Activated CD8-positive, alpha-beta memory T cell treated with anti-CD3 and anti-CD28 coated beads, Interleukin-2, amount 50 U/mL, for 48 hours (primary cell): ENCODE measurements at places on chromosomes 7 and 10.

GRCh38 chr10:100146875-100147650, 38.8 kb downstream of the ERLIN1 start:
- DNase-seq: no peak

DNA sequence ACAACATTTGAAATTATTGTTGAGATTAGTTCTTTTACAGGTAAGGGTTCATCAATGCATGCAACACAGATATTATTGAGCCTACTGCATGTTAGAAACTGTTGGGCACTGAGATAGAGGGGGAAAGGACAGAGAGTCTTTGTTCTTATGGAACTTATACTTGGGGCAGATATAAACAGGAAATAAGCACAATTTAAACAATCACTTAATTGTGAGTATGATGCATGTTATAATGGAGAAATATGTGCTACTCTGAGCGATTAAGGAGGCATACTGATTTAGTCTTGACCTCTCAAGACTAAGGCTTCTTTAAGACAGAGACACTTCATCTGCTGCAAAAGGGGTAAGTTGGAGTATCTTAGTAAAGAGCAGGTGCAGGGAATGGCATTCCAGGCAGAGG, 593.3 kb downstream of the CCSER2 start:
- DNase-seq: no peak

DNA sequence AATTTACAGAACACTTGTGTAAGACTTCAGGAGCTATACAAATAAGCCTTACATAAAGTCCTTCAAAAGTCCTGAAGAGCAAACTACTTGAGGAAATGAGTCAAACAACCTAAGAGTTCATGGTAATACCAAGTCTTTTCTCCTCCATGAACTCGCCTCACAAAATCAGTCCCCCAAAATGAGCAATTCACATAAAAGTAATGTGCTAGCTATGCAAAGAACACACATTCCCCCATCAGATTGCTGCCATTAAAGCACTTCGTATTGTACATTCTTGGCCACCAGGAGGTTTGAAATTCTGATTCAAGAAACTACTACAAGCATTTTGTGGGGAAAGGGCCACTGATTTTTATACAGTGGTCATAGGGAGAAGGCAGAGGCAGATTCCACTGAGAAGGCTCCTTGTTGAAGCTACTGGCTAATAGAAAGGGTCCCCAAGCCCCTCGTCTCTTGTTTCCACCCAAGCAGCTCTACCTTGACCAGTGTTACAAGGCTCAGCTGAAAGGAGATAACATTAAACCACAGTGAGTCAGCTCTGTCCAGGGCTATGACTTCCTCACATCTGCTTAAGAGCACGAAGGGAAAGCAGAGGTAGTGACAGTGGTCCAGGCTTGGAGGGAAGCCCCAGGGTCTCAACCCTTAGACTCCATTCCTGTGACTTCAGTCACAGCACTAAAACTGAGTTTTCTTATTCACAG, 115.2 kb upstream of the CDK1 start:
- DNase-seq: no peak

DNA sequence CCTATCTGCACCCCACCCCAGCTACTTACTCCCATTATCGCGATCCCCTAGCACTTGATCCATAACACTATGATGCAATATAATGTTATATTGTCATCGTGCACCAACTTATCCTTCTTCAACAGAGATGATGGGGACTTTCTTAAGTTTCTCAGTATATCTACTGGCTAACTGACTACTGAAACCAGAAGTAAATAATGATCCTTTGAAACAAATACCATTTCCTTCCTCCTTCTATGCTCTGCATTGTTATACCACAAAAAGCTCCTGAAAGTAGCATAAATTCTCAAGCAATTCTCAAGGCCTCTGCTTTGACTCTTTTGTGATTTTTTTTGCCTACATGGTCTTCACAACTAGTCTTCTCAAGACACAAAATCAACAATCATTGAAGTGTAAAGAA, 68.9 kb downstream of the HTR7 start:
- no peak for DNase-seq

DNA sequence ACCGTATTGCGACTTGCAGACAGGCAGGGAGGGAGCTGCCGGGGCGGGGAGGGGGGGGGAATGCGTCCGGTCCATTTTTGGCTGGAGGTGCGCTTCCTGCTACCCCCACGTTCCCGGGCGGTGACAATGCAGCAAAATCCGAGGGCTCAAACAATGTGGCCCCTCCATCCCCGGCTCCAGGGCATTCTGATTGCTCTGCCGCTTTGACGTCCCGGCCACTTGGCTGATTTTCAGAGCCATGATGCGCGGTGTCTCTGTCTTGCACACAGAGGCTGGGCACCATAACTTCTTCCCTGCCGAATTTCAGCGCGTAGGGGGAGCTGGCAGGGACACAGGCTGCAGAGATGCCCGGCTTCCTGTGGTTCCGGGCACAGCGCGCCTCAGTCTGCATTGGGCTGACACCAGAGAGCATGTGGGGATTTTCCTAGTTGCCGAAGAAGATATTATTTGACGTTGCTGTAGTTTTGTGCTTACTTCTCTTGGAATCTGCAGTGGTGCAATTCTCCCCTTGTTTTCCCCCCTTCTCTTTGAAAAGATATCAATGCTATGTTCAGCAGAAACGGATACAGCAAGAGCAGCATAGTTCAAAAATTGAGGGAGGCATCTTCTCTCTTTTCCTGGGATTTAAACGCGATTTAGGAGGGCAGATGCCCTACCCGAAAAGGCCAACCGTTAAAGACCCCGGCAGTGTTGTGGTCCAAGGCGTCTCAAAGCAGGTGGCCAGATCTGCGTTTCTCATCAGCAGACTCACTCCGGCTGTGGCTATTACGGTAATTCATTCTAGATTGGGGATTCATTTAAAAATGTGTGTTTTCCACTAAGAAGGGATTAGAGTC, 1.4 kb downstream of the HECW1 start:
- DNase-seq: no peak

DNA sequence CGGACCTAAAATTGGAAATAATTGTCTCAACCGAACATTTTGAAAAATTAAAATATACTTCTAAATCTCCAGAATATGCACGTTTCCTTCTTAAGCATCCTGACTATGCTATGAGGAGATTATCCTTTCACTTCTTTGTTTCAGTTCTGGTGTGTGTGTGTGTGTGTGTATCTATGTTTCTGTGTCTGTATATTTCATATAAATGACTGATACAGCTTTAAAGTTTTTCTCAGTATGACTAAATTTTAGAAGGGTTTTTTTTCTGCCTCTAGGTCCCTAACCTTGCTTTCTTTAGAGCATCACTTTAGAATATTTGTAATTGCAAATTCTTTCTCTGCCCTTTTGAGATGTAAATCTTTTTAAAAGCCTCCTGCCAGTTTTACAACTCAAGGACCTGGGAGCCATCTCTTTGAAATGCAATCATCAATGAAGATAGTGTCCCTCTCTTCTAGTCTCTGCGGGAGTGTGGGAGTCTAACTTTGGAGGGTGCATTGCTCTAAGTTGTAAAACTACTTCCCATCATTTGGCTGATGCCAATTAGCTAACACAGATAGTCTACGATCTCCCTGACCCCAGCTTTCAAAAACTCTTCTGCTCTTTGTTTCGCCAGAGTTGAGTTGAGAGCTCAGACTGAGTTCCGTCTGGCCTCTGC, 782.0 kb upstream of the ZWINT start:
- no peak for DNase-seq
